ENCODE measurements at places on chromosomes 5 and 9. TPM values are rescaled to one million over a fixed set of nuclear protein-coding genes. Genes with fewer than 3 reads are reported as not detected.

GRCh38 chr5:4097199-4097598 lies 501.6 kb downstream of the IRX1 start:
- no peak overlapping the region for H3K27ac ChIP-seq
- DNase-seq: no peak
- H3K4me3 ChIP-seq: no peak overlapping the region
- peaks cover 41% of the 10 kb centered on the region for H3K4me1 ChIP-seq

DNA sequence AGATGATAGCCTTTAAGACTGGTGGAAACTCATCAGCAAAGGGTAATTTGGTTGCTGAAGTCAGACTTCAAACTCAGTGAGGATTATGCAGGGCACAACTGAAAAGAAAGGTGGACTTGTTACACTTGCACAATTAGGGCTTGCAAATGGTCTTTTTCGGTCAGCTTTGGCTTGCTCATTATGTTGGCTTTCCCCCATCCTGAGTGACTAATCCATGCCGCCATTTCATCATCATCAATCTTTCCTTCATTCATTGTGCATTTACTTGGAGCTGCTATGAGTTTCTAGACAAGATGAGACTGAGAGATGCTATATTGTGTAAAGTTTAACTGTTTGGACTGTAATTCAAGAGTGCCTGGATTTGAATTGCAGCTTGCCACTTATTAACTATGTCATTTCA lies 134.8 kb upstream of the PPP1R2B start:
- DNase-seq: no peak
- H3K27me3 ChIP-seq: no peaks in the 10 kb centered on the region
- H3K36me3 ChIP-seq: no peaks in the 10 kb centered on the region
- H3K4me1 ChIP-seq: no peaks in the 10 kb centered on the region

DNA sequence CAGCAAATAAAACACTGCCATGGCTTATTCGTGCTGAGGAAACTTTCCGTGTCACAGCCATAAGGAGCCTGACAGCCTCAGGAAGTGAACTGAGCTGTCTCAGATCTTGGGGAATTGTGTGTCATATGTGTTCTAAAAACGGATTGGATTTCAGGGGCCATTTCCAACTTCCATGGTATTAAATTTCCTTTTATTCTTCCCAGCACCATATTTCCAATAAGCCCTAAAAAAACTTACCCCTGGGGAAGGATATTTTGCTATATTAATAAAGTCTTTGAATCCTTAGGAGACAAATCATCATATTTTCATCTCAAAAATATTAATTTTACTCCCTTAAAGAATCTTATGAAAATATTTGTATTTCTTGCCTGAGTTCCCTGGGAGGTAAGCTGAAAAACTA lies 93.9 kb downstream of the LHFPL2 start:
- no peak overlapping the region for H3K4me3 ChIP-seq
- no peak overlapping the region for H3K27ac ChIP-seq
- H3K27me3 ChIP-seq: no peaks in the 10 kb centered on the region
- H3K36me3 ChIP-seq: no peaks in the 10 kb centered on the region
- no peak for DNase-seq
- peaks cover 23% of the 10 kb centered on the region for H3K4me1 ChIP-seq

The BARX1 gene
- total RNA-seq: not detected

The MYO10 gene
- total RNA-seq: 5.0 TPM
